WTC11 (cell line): ENCODE measurements at places on chromosomes 7 and 10. TPM values are rescaled to one million over a fixed set of nuclear protein-coding genes. Genes with fewer than 3 reads are reported as not detected.

- peaks cover 21% of the 10 kb centered on the region for H3K4me1 ChIP-seq
- no peaks in the 10 kb centered on the region for H3K36me3 ChIP-seq
- H3K4me3 ChIP-seq, result no peak overlapping the region
- no peak overlapping the region for H3K27ac ChIP-seq
Measured at GRCh38 chr10:10869592-10869991, 148.1 kb upstream of the CELF2 start.

GRCh38 chr7:111012149-111012548, 78.8 kb upstream of the LRRN3 start:
- H3K4me3 ChIP-seq, result no peak overlapping the region
- H3K36me3 ChIP-seq, result no peaks in the 10 kb centered on the region
- no peaks in the 10 kb centered on the region for H3K27me3 ChIP-seq
- peaks cover 3% of the 10 kb centered on the region; the same call in 1 of the 2 replicates for H3K4me1 ChIP-seq
- DNase-seq, result no peak

DNA sequence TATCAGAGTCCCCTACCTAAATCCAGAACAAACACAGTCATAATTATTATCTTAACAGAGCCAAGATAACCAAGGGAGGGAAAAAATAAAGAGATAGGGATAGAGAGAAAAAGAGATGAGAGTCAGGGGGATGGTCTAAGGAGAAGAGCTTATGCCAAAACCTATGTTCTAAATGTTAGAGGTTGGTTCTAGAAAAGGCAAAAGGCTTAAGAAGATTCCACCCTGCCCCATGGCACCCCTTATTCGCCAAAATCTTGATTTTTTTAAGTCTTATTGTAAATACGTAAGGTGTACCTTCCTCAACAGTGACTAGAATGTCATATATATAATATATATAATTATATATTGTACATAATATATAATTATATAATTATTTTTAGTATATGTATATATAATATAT, 29.6 kb upstream of the CTNNA3 start:
- H3K27ac ChIP-seq, result no peak overlapping the region
- H3K4me3 ChIP-seq, result no peak overlapping the region
- no peaks in the 10 kb centered on the region for H3K36me3 ChIP-seq
- no peak for DNase-seq
- no peaks in the 10 kb centered on the region for H3K27me3 ChIP-seq

GRCh38 chr10:67492317-67493019, 203.5 kb downstream of the CTNNA3 start:
- no peak overlapping the region for H3K4me3 ChIP-seq
- no peak overlapping the region for H3K27ac ChIP-seq
- H3K27me3 ChIP-seq, result no peaks in the 10 kb centered on the region
- H3K4me1 ChIP-seq, result no peaks in the 10 kb centered on the region
- DNase-seq, result no peak
- H3K36me3 ChIP-seq, result no peaks in the 10 kb centered on the region

- H3K27ac ChIP-seq, result peak overlapping the region; percentile 63; the same call in 1 of the 2 replicates
- peaks cover 90% of the 10 kb centered on the region for H3K36me3 ChIP-seq
- no peak overlapping the region for H3K4me3 ChIP-seq
- DNase-seq, result no peak
Measured at GRCh38 chr7:23410446-23411183, 59.7 kb downstream of the IGF2BP3 start.

DNA sequence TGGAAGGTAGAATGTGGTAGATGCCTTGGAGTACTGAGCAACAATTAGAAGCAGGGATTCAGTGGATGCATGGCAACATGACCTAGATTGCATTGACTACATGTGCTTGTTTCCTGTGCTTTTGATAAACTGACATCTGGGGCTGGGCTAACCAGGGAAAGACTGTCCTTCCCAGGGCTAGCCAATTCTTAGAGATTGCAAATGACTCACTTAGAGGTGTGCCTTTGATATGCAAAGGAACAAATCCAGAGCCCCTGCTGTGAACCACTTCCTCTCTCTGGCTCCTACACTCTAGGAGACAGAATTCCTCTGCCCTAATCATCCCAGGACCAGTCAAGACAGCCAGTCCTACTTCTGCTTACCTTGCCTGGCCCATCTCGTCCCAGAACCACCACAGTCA, 651.5 kb downstream of the LRMDA start:
- H3K36me3 ChIP-seq, result 0 out of 2 replicates have a peak, but pooled peaks cover 2% of the 10 kb centered on the region
- no peak overlapping the region; the same call in 1 of the 2 replicates for H3K4me3 ChIP-seq
- peaks cover 60% of the 10 kb centered on the region for H3K4me1 ChIP-seq
- peak; percentile 82 for DNase-seq
- H3K27me3 ChIP-seq, result peaks cover 18% of the 10 kb centered on the region

DNA sequence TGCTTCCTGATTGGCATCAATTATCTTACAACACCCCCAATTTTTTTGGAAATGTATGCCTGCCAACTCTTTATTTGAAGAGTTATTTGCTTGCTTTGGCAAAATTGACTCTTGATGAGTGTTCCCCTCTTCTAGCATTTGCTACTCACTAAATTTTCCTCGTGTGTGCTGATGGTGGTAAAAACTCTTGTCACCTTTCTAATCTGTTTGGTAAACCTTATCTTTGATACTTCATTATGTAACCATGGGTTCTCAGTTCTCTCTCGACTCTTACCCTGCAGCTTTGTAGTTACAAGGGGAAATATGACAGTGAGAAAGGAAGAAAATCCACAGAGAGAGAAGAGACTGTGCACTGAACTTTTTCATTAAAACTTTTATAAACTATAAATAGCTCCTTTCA, 102.5 kb downstream of the CDK14 start:
- H3K27ac ChIP-seq, result peak overlapping the region; percentile 9; the same call in 1 of the 2 replicates
- peaks cover 17% of the 10 kb centered on the region for H3K4me1 ChIP-seq
- H3K36me3 ChIP-seq, result peaks cover 5% of the 10 kb centered on the region
- H3K27me3 ChIP-seq, result no peaks in the 10 kb centered on the region

Gene PALD1
- 36.1 to 43.6 TPM (median 38.5 TPM) in 3 replicates for total RNA-seq

DNA sequence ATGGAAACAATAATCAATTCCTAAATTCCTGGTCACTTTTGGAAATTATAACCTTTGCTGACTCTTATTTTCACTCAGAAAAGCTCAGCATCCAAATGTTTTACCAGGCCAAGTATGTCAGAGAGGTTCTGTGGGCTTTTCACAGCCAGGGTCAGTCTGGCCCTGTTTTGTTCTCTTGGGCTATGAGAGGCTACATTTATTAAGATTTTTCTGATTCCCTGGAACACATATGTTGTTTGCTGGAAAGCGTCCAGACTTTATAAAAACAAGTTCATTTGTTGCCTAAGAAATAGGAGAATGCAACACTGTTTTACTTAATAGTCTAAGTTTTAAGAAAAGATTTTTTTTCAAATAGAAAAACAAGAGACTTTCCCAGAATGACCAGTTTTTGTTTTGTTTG, 238.4 kb upstream of the PLXDC2 start:
- H3K27me3 ChIP-seq, result no peaks in the 10 kb centered on the region
- no peak overlapping the region for H3K27ac ChIP-seq
- no peak for DNase-seq
- H3K4me3 ChIP-seq, result no peak overlapping the region
- no peaks in the 10 kb centered on the region for H3K36me3 ChIP-seq
- H3K4me1 ChIP-seq, result no peaks in the 10 kb centered on the region

DNA sequence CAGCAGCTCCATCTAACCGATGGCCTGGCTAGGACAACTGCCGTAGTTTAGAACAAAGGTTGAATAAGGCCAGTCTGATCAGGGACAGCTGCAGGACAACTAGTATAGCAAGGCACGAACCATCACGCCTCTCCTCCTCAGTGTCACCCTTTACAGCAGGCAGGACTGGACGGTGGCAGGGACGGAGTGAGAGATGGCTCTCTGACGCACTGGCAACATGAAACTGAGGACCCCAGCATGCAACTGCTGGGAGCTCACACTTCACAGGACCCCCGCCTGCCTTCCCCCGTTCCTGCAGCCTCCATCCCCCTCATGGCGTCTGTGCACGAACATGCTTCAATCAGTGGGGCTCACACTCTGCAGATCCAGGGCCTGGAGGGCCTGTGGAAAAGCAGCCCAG, 53.7 kb downstream of the ZRANB1 start:
- DNase-seq, result peak; percentile 6
- H3K27me3 ChIP-seq, result no peaks in the 10 kb centered on the region
- no peaks in the 10 kb centered on the region for H3K4me1 ChIP-seq
- no peak overlapping the region for H3K4me3 ChIP-seq
- peaks cover 80% of the 10 kb centered on the region for H3K36me3 ChIP-seq

GRCh38 chr10:734481-734880, 45.0 kb upstream of the DIP2C start:
- no peak overlapping the region for H3K4me3 ChIP-seq
- H3K27me3 ChIP-seq, result no peaks in the 10 kb centered on the region; the same call in none of the 2 replicates
- H3K27ac ChIP-seq, result no peak overlapping the region

GRCh38 chr10:42734536-42734935, 48.1 kb upstream of the BMS1 start:
- peaks cover 4% of the 10 kb centered on the region; the same call in 1 of the 2 replicates for H3K36me3 ChIP-seq
- no peak overlapping the region for H3K4me3 ChIP-seq
- peaks cover 5% of the 10 kb centered on the region for H3K4me1 ChIP-seq
- DNase-seq, result no peak
- H3K27me3 ChIP-seq, result peaks cover 10% of the 10 kb centered on the region

Gene TMEM229A
- 0.27 to 0.74 TPM (median 0.41 TPM) in 3 replicates for total RNA-seq

Gene NRCAM
- 2.6 to 2.9 TPM (median 2.7 TPM) in 3 replicates for total RNA-seq

- no peak overlapping the region for H3K4me3 ChIP-seq
- no peak for DNase-seq
- H3K27me3 ChIP-seq, result peaks cover 68% of the 10 kb centered on the region
- H3K27ac ChIP-seq, result no peak overlapping the region
Measured at GRCh38 chr10:90968328-90969081, 47.6 kb upstream of the ANKRD1 start.

GRCh38 chr7:119999738-120000475, 273.1 kb upstream of the KCND2 start:
- H3K4me3 ChIP-seq, result no peak overlapping the region
- H3K27me3 ChIP-seq, result no peaks in the 10 kb centered on the region
- peaks cover 2% of the 10 kb centered on the region; the same call in 1 of the 2 replicates for H3K36me3 ChIP-seq

Gene KCNIP2
- total RNA-seq, result 4.5 to 5.4 TPM (median 5.2 TPM) in 3 replicates

Gene COL26A1
- 64.4 to 70.9 TPM (median 67.0 TPM) in 3 replicates for total RNA-seq

- no peaks in the 10 kb centered on the region for H3K36me3 ChIP-seq
- DNase-seq, result peak; percentile 5
- H3K4me1 ChIP-seq, result peaks cover 30% of the 10 kb centered on the region
- H3K4me3 ChIP-seq, result no peak overlapping the region
- H3K27ac ChIP-seq, result no peak overlapping the region
Measured at GRCh38 chr10:132520177-132520811, 17.3 kb upstream of the INPP5A start.

DNA sequence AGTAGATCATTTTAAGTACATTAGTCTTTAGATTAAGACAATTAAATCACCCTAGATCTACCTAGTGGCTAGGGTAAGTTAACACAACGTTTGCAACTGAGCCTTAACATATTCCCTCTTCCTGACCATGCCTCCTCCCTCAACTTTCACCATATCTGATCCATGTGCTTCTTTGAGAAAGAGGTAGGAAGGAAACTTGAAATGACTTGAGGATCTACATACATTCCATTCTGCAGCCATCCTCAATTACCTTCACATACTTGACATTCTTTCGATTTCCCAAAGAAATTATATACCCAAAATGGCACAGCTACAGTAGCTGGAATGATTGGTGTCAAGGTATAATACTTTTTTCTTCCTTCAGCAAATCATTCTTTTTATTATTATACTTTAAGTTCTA, 12.9 kb upstream of the SEPTIN7 start:
- H3K36me3 ChIP-seq, result peaks cover 19% of the 10 kb centered on the region
- DNase-seq, result no peak
- no peak overlapping the region for H3K4me3 ChIP-seq
- peaks cover 10% of the 10 kb centered on the region for H3K4me1 ChIP-seq
- H3K27ac ChIP-seq, result no peak overlapping the region; the same call in 1 of the 2 replicates
- H3K27me3 ChIP-seq, result peaks cover 4% of the 10 kb centered on the region; the same call in 1 of the 2 replicates

- no peaks in the 10 kb centered on the region for H3K36me3 ChIP-seq
- H3K27me3 ChIP-seq, result peaks cover 42% of the 10 kb centered on the region
- peak; percentile 70 for DNase-seq
- H3K4me1 ChIP-seq, result peaks cover 8% of the 10 kb centered on the region
- H3K27ac ChIP-seq, result no peak overlapping the region
Measured at GRCh38 chr7:151875942-151876898, 695 bp downstream of the PRKAG2 start.
